Ovary (tissue), 10 donors: ENCODE measurements at places on chromosomes 4 and X. TPM values are rescaled to one million over a fixed set of nuclear protein-coding genes. Genes with fewer than 3 reads are reported as not detected.

- H3K27me3 ChIP-seq, result no peaks in the 10 kb centered on the region
- H3K27ac ChIP-seq, result no peak overlapping the region
- no peaks in the 10 kb centered on the region for H3K4me1 ChIP-seq
- H3K36me3 ChIP-seq, result no peaks in the 10 kb centered on the region
Measured at GRCh38 chr4:187827631-187828030, 167.9 kb upstream of the ZFP42 start.

GRCh38 chr4:54554339-54554990, 103.3 kb upstream of the KIT start:
- no peak overlapping the region for H3K4me3 ChIP-seq
- no peaks in the 10 kb centered on the region for H3K36me3 ChIP-seq
- peak; percentile 47 for DNase-seq

DNA sequence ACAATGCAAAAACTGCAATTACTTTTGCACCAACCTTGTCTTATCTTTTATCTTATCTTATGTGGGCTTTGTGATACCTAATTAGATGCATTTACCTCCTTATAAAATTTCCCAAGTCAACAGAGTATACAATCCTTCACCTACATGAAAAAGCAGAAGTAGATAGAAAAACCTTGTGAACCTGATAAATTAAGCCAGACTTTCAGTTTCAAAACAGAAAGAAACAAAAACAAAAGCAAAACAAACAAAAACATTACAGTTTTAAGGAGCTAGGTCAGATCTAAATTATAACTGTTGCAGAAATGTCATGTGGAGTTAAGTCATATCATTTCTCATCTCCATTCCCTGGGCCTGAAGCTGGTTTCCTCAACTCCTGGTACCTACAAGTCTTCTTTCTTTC, 24.9 kb upstream of the CXXC4 start:
- H3K36me3 ChIP-seq, result no peaks in the 10 kb centered on the region
- no peak overlapping the region for H3K4me3 ChIP-seq
- H3K27me3 ChIP-seq, result no peaks in the 10 kb centered on the region
- H3K27ac ChIP-seq, result no peak overlapping the region

DNA sequence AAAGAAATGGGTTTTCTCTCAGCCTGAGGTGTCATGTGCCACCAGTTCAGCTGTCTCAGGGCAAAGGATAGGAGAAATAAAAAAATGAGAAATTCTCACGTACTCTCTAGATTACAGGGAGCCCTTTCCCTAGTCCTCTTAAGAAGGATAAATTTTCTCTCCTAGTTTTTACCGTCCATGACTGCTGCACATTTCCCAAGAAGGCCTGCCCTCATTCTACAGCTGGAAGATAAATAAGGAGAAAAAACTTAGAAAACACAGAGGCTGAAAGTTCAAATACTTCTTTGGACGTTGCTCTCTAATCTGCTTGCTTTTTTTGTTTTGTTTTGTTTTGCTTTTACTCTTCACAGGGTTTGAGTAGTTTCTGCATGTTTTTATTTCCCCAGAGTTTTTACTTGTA, 211.9 kb downstream of the DCAF12L2 start:
- DNase-seq, result no peak
- no peak overlapping the region for H3K4me3 ChIP-seq
- no peaks in the 10 kb centered on the region for H3K36me3 ChIP-seq
- H3K4me1 ChIP-seq, result no peaks in the 10 kb centered on the region
- no peaks in the 10 kb centered on the region for H3K27me3 ChIP-seq

DNA sequence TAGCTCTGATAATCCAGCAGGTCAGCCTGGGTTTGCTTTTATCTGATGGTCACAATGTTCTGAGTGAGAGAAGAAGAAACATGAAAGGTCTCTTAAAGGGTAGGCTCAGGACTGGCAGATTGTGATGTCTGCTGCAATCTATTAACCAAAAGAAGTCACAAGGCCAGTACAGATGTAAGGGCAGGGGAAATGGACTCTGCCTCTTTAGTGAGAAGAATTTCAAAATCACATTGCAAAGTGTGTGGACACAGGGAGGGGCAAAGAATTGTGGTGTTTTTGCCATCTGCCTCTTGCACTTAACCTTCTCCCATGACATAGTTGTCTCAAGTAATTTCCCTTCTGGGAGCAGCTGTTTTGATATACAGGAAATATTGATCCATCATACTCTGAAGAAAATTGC, 40.9 kb downstream of the IL1RAPL1 start:
- no peaks in the 10 kb centered on the region for H3K27me3 ChIP-seq
- H3K4me3 ChIP-seq, result no peak overlapping the region
- H3K4me1 ChIP-seq, result no peaks in the 10 kb centered on the region
- DNase-seq, result no peak
- H3K27ac ChIP-seq, result no peak overlapping the region

DNA sequence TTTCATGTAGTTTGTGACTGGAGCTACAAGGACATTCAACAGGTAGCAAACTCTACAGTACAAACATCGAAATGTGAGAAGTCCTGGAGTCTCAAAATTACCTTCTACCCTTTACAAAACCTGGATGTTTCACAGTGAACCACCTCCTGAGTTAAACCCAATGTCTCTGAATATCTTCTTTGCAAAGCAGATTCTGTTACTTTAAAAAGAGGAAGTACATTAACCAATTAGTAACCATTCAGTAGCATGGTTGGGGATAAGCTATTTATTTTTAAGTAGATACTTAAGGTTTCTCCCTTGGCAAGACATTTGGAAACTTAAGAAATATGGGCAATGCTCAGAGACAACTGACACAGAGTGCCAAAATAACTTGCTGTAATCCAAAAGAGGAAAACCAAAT, 371.9 kb upstream of the NWD2 start:
- no peaks in the 10 kb centered on the region for H3K27me3 ChIP-seq
- no peak for DNase-seq
- H3K36me3 ChIP-seq, result no peaks in the 10 kb centered on the region
- H3K27ac ChIP-seq, result no peak overlapping the region
- H3K4me3 ChIP-seq, result no peak overlapping the region

- no peak overlapping the region for H3K4me3 ChIP-seq
- H3K4me1 ChIP-seq, result no peaks in the 10 kb centered on the region
Measured at GRCh38 chr4:25207997-25208396, 25.8 kb upstream of the PI4K2B start.

DNA sequence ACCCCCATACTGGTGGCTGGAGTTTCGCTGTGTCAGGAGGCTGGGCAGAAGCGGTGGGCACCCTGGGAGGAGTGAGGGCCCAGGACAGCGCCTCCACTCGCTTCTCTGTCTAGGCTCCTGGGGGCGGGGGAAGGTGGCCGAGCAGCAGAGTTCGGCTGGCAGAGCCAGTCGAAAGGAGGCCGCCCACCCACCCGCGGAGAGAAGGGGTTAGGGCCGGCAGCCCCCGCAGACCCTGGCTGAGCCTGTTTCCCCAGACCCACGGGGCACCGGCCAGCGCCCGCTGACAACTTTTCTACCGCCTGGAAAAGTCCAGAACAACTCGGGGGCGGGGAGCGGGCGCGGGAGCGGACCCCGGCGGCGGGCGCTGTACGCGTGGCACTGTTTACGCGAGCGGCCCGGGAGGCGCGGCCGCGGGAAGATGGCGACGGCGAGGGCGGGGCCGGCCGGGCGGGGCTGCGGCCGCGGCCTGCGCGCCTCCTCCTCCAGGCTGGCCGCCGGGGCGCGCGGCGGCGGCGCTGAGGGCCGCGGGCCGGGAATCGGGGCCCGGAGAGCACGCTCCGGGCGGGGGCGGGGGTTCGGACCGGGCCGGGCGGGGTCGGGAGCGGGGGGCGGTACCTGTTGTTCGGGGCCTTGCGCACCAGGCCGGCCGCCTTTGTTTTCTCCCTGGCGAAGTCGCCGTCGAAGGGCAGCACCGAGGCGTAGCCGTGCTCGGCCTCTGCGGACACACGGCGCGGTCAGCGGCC, 628 bp downstream of the MXD4 start:
- H3K4me1 ChIP-seq, result peaks cover 20% of the 10 kb centered on the region
- no peaks in the 10 kb centered on the region for H3K36me3 ChIP-seq
- peak overlapping the region; percentile 76 for H3K27ac ChIP-seq
- DNase-seq, result peak; percentile 69

GRCh38 chr4:111650146-111650545, 495.1 kb upstream of the FAM241A start:
- no peak overlapping the region for H3K4me3 ChIP-seq
- no peaks in the 10 kb centered on the region for H3K36me3 ChIP-seq

DNA sequence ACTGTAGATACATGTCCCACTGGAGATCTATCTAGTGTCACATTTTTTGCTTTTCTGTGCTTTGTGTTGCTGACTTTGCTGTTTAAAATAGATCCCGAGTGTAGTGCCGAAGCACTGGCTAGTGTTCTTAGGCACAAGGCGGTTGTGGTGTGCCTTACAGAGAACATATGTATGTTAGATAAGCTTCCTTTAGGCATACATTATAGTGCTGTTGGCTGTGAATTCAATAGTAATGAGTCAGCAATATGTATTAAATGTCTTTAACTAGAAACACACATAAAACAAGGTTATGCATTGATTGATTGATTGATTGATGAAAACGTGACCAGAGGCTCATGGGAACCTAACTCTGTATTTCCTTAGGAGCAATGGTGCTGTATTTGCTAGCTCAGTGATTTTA, 56.2 kb downstream of the COX7B2 start:
- H3K27ac ChIP-seq, result no peak overlapping the region
- no peaks in the 10 kb centered on the region for H3K4me1 ChIP-seq
- no peaks in the 10 kb centered on the region for H3K36me3 ChIP-seq
- no peaks in the 10 kb centered on the region for H3K27me3 ChIP-seq
- no peak for DNase-seq
- H3K4me3 ChIP-seq, result no peak overlapping the region

- no peak overlapping the region for H3K4me3 ChIP-seq
- H3K4me1 ChIP-seq, result no peaks in the 10 kb centered on the region
- H3K36me3 ChIP-seq, result no peaks in the 10 kb centered on the region
Measured at GRCh38 chr4:87188932-87189331, 31.5 kb downstream of the KLHL8 start.

- H3K27ac ChIP-seq, result peak overlapping the region; percentile 79
- H3K36me3 ChIP-seq, result no peaks in the 10 kb centered on the region
- peak overlapping the region; percentile 26 for H3K4me3 ChIP-seq
- H3K4me1 ChIP-seq, result peaks cover 10% of the 10 kb centered on the region
- peak; percentile 55 for DNase-seq
Measured at GRCh38 chr4:184383497-184384055, 90.8 kb downstream of the IRF2 start.

The YIPF7 gene
- total RNA-seq, result not detected

The LIMCH1 gene
- 30.0 TPM for total RNA-seq
